ENCODE measurements at places on chromosomes 12 and 14.
A peak's percentile ranks its signal among the peaks of the same experiment; 100 is the strongest.

GRCh38 chr12:41103614-41104013 is 84.5 kb upstream of the PDZRN4 start:
- DNase-seq, result no peak

GRCh38 chr12:87518036-87518435 is 511.2 kb downstream of the C12orf50 start:
- DNase-seq, result no peak

DNA sequence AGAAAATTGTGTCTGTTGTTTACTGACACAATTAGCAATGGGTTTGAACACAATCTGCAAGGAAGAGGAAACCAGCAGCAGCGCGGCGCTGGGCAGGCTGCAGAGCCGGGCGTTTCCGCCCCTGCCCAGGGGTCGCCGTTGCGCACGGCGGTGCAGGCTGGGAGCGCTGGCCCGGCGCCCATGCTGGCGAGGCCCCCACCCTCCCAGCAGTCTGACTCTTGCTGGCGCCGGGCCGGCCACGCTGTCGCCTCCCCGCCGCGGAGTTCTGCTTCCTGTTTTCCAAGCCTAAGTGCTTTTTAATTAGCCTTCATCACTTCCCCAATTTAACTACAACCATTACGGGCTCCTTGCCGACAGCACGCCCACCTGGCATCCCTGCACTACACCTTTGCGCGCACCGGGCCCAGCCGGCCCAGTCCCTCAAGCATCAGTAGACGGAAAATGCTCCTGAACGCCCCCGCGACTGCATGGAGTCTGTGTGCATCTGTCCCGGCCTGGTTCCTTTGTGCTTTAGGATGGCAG is 212.1 kb downstream of the GXYLT1 start:
- DNase-seq, result no peak

DNA sequence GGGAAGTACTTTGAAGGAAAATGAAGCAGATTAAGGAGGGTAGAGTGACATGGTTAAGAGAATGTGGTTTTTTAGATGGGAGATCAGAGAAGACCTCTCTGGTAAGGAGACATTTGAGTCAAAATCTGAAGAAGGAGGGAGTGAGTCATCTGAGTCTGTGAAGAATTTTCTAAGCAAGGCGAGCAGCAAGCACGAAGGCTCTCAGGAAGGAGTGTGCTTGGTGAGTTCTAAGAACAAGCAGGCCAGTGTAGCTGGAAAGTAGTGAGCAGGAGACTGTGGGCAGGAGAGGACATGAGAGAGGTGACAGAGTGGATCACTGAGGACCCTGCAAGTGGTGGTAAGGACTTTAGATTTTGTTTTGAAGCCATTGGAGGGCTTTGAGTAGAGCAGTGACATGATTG is 76.3 kb upstream of the FUT8 start:
- DNase-seq, result peak; percentile 17

DNA sequence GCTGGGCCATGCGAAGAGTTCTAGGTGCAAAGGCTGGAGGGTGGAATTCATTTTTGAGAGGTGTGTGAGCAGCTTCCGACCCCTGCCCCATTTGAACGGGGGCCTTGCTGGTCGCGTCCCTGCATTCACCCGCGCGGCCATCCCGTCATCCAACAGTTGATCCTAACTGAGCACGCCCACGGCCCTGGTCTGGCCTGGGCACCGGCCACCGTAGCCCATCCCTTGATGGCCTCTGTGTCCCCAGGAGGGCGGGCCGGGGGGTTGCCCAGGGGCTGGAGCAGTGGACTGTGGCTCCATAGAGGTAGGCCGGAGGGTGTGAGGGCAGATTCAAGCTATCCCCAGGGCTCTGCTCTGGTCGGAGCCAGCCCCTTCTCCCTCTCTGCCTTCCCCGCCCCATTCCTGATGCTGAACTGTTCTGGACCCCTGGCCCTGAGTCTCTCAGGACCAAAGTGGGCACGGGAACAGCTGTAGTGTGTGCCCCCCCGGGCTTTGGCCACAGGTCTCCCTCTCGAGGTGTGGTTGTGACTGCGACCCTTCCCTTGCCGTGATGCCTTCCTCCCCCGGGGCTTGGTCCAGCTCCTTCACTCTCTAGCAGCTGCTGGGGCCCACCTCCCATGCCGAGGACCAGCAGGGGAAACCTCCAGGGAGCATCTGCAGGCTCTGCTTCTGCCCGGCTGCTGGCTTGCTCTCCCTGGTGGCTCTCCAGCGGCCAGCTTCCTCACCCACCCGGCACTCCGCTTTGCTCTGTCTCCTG is 9.1 kb downstream of the MEG3 start:
- DNase-seq, result no peak

GRCh38 chr14:68681256-68682011 is 111.4 kb downstream of the ZFP36L1 start:
- DNase-seq, result no peak

DNA sequence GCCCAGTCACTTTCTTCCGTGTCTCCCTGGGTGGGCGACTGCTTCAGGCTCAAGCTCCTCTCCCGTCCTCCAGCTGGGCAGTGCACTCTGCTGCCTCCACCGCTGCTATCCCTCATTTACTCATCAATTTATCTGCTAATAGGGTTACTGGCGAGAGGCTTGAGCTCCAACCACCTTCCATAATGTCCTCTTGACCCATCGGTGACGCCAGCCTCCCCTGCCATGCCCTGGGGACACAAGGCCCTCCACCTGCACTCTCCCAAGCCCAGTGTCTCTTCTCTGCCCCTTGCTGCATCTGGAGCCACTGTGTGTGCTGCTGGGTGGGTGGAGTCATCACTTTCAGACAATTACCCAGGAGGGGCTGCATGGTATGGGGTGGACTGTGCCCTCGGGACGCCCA is 78.5 kb downstream of the TMEM132D start:
- DNase-seq, result no peak

GRCh38 chr12:5072311-5072710 is 28.6 kb downstream of the KCNA5 start:
- DNase-seq, result no peak

DNA sequence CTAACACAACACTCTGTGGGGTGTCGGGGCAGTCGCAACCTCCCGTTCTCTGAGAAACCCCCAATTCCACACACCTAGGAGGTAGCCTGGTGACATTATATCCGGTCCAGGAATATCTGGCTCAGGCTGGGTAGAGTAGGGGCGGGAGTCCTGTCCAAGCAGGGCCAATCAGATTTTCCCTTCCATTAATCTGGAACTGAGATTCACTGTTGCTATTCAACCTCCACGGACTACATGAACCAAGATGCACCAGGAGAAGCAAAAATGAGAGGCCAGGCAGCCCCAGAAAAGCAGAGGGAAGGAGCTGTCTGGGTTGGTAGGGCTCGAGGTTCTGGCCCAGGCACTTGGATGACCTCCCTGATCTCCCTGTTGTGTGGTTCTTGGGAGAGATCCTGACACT is 51.0 kb downstream of the NINJ2 start:
- DNase-seq, result no peak

GRCh38 chr14:56247495-56248200 is 129.4 kb downstream of the PELI2 start:
- no peak for DNase-seq

GRCh38 chr12:104740668-104741067 is 217.4 kb downstream of the SLC41A2 start:
- DNase-seq, result no peak

GRCh38 chr14:78863143-78863542 is 693.0 kb downstream of the NRXN3 start:
- DNase-seq, result no peak

DNA sequence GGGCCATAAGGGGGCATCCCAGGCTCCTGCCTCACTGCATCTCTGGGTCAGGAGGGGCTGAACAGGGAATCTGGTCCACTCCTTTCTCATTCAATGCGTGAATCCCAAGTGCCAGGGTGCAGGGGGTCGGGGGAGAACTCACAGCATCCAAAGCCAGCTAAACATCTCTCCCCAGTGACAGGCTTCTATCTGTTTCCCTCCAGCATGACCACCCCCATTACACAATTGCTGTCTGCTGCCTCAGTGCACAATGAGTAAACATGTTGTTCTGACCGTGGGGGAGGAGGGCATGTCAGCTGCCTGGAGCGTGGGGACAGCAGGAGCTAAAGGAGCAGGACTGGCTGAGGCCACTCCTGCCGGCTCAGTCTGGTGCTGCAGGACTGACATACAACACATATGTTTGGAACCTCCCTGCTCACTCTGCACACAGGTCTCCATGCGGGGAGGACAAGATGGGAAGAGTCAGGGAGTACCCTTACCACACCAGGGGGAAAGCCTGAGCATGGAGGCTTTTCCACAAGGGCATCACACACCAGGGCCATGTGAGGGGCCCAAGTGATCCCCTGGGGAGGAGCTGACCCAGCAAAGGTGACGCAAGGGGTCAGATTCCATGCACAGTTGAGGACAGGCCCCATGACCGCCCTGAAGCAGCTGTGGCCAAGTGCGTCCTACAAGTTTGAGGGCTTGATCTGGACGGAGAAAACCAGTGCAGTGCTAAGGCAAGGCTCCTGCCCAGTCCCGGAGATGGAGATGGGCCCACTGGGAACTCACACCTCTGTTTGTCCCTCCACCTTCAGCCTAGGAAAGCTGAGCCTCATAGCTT is 1.4 kb downstream of the TNS2 start:
- no peak for DNase-seq

- no peak for DNase-seq
Observed at GRCh38 chr14:53174918-53175317, 21.8 kb upstream of the DDHD1 start.

- no peak for DNase-seq
Observed at GRCh38 chr14:83163016-83163415, 1629.4 kb upstream of the SEL1L start.

DNA sequence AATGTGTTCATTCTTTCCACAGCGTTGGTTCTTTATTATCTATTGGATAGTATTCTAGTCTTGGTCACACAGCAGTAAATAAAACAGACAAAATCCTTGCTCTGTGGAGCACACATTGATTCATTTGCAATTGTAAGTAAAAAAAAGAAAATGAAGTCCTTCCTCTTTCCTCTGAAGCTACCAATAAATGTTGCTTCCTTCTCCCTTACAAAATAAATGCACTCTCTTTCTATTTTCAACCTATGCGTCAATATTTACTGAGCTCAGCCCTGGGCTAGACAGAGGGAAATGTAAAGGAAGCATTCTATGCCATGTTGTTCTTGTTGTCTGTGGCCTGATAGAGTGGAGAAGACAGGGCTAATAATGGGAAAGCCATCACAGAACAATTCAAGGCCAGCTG is 2.9 kb downstream of the ABHD12B start:
- DNase-seq, result no peak

- DNase-seq, result no peak
Observed at GRCh38 chr12:15636060-15636890, 152.9 kb downstream of the EPS8 start.

DNA sequence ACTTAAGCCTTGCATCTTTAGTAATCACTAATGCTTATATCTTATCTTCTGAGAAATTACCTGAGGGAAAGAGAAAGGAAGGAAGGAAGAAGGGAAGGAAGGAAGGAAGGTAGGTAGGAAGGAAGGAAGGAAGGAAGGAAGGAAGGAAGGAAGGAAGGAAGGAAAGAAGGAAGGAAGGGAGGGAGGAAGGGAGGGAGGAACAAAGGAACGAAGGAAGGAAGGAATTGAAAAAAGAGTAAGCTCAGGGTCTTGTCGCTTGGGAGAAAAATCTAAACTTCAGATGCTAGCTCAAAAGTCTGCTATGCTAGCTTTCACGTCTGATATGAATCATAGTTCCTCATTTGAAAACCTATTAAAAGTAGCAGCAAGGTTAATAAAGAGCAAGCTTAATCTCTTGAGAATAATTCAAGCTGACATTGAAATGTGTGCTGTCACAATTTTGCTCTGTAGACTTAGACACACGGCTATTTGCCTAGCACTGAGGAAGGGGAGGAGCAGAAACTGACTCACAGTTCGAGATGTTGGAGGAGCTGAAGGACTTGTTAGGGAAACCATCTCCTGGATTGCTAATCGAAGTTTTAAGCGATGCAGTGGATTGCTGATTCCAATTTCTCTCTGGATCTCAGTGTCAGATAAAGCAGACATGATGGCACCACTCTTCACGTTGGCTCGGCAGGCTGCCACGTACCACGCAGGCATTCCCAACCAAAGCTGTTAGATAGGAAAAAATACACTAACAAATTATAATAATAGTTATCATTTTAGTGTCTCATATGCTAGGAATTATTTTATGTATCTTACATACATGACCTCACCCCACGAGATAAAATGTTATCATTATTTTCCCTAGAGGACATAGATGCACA is 216.7 kb downstream of the ACSS3 start:
- DNase-seq, result no peak

- DNase-seq, result no peak
Observed at GRCh38 chr12:102959391-102959790, 1.9 kb downstream of the ASCL1 start.

GRCh38 chr14:74492776-74493342 is at the start of gene NPC2:
TSS of gene NPC2 (minus strand) at chr14:74493305. CDS start at chr14:74493274, 31 bp downstream.
- no peak for DNase-seq

DNA sequence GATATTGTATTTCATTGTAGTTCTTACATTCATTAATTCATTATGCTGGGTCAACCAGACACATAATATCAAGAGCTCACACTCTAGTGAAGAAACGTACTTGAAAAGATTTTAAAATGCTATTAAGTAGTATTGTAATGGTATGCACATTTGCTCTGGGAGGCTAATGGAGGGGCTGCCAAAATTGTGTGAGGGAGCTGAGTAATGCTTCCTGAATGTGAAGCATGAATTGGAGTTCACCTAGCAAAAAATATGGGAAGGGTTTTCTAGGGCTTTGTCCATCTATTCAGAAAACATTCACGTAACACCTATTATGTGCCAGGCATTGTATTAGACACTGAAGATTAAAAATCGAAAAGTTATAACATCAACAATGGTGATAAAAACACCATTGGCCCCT is 403.8 kb upstream of the PDE3A start:
- no peak for DNase-seq

DNA sequence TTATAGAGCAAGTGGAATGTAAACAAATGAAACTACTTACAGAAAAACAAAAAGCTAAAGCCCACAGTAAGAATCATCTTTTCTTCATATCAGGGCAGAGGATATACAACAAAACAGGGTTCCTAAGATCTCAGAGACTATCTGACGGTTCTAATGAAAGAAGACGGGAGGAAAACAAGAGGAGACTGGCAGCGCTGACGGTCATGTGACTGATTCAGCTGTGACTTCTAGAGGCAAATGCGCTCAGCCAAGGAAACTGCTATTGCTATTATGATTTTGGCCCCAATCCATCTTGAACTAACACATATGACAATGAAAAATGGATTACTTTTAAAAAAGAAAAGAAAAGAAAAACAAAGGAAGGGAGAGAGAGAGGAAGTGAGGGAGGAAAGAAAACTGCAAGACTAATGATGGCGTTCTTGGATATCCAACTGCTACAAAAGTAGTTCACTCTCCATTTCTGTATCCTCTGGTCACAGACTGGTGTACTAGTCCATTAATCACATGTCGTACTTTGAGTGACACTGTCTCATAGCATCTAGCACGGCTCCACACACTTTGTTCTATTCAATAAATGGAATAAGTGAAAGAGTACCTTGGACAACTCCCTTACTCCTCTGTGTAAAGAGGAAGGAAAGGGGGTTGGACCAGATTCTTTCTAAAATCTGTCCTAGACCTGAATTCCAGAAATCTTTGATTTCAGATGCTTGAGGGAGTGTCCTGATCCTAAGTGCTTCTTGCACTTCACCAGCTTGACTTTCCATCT is 119.3 kb downstream of the DAD1 start:
- no peak for DNase-seq

Data from activated T-cell treated with anti-CD3 and anti-CD28 coated beads for 4 hours (primary cell).